ENCODE measurements at places on chromosomes 6 and 20. TPM values are rescaled to one million over a fixed set of nuclear protein-coding genes. Genes with fewer than 3 reads are reported as not detected.

Gene FOXQ1
- not detected for polyA plus RNA-seq

Gene GABRR1
- polyA plus RNA-seq = not detected

Gene MOCS1
- 22.4 TPM for polyA plus RNA-seq

Gene B3GALT4
- 11.0 TPM for polyA plus RNA-seq

Gene EYS
- 0.02 TPM for polyA plus RNA-seq

Measured in right cardiac atrium (tissue), 5 donors.